ENCODE measurements at places on chromosomes 11 and 22.
A peak's percentile ranks its signal among the peaks of the same experiment; 100 is the strongest.

GRCh38 chr11:43234881-43235280, 76.9 kb upstream of the API5 start:
- DNase-seq = no peak

GRCh38 chr11:24386546-24387397, 110.1 kb upstream of the LUZP2 start:
- no peak for DNase-seq

- DNase-seq = no peak
Measured at GRCh38 chr11:119207415-119207960, 1.3 kb downstream of the CBL start.

DNA sequence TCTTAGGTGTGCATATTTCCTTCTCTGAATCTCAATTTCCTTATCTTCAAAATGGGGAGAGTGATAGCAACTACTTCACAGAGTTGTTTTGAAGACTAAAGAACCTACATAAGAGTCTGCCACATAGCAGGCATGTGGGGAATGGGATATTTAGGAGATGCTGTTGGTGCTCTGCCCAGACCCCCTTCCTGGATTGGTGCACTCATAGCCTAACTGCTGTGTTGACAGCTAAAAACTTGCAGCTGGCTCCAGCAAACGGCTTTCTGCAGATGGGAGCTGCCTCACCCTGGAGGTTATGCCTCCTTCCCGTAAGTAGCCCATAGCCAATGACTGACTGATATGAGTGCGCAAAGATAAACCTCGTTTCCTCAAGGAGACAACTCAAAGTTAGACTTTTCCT, 106.1 kb downstream of the CD44 start:
- no peak for DNase-seq

DNA sequence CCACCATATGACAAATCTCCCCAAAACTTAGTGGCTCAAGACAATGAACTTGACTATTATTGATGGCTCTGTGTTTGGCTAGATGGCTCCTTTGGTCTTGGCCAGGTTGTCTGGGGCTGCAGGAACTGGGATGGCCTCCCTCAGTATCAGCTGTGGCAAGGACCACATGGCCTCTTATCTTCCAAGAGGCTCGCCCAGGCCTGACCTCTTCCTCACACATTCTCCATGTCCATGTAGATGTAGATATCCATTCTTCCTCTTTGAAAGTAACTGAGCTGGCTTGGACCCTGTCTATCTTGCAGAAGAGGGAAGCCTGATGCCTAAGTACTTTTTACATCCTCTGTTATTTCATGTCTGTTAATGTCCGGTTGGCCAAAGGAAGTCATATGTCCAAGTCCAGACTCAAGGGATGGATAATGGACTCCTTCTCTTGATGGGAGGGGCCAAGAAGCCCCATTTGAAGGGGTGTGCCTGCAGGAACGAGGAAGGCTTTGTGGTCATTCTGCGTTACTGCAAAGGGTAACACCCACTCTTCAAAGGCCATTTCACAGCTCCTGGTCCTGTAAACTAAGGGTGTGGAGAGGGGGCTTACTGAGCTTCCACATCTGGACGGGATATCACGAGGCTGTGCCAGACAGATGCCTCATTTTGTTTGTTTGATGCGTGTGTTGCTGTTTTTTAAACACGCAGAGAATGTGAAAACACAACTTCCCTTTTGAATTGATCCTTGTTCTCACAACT, 87.1 kb downstream of the GRIK4 start:
- DNase-seq = no peak

- no peak for DNase-seq
Measured at GRCh38 chr11:109150581-109150980, 271.4 kb upstream of the C11orf87 start.

GRCh38 chr11:67525275-67525976, 2.2 kb upstream of the CABP2 start:
- DNase-seq = no peak

GRCh38 chr22:17009640-17010291, 1.7 kb upstream of the GAB4 start:
- DNase-seq = no peak

DNA sequence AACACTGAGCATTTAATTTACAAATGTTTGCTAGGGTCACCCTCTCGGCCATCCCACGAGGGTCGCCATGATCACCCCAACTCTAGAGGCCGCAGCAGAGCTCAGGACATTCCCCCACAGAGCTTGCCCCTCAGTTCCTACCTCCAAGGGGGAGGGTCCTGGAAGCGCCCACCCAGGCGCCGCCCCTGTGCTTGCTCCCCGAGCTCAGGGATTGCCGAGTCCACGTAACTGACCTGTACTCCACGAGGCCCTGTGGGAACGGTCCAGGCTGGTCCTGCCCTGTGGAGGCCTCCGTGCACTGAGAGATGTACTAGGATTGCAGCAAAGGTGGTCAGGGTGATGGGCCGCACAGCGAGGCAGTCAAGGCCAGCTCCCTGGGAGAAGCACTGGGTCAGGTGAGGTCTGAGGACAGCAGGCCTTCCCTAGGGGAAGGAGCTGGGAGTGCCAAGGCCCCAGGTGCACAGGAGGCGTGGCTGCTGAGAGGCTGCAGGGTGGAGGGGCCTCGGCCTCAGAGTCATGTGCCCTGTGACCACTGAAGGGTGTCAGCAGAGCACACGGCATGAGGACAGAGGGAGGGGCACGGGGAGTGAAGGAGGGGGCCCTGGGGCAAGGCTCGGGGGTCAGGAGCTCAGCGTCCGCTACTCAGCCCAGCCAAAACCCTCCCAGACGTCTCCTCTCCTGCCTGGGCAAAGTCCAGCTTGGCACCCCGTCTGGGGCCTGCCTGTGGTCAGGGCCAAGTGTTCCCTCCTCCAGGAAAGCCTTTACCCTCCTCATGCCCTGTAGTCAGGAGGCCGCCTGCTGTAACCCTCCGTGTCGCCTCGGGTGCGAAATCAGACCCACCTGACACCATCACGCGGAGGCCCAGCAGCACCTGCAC, 2.4 kb upstream of the MIOX start:
- no peak for DNase-seq

GRCh38 chr11:7522546-7522945, 8.7 kb downstream of the PPFIBP2 start:
- no peak for DNase-seq

DNA sequence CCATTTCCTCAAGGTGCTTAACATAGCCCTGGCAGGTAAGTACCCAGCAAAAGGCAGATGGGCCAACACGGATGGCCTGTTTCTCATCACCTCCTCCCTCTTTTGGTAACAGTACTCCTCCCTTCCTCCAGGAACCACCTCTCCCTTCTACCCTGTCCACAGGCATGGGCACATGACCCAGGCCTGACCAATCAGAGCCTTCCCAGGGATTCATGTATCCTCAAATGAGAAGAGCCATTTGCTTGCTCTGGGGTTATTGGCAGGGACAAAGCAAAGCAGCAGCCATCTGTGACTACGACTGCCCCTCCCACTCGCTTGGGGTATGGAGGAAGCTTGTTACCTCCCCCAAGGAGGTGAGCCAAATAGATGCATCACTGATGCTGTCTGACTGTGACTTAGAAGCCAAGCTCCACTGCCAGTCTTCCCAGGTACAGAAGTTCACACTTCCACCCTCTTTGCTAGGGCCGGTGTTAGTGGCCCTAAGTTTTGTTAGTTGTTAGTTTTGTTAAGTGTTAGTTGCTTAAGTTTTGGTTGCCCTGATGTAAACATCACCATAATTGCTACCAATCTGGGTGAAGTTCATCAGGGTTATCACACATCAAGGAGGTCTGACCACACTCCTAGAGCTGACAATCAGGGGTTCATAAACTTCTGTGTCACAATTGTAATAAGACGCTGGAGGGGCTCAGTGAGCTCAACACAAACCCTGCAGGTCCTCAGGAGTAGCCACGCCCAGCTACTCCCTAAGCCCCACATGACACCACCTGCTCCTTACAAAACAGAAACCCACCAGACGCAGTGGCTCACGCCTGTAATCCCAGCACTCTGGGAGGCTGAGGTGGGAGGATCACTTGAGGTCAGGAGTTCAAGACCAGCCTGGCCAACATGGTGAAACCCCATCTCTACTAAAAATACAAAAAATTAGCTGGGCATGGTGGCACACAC, 57.3 kb downstream of the ARFGAP3 start:
- no peak for DNase-seq

- DNase-seq = no peak
Measured at GRCh38 chr11:62061356-62062222, 62.2 kb upstream of the INCENP start.

- DNase-seq = no peak
Measured at GRCh38 chr11:99918761-99919160, 768.3 kb upstream of the ARHGAP42 start.

GRCh38 chr11:67409261-67409666, 5.4 kb downstream of the TBC1D10C start:
- peak; percentile 65 for DNase-seq

- DNase-seq = no peak
Measured at GRCh38 chr22:45584621-45585436, 82.1 kb downstream of the FBLN1 start.

- no peak for DNase-seq
Measured at GRCh38 chr22:45552017-45552411, 49.3 kb downstream of the FBLN1 start.

DNA sequence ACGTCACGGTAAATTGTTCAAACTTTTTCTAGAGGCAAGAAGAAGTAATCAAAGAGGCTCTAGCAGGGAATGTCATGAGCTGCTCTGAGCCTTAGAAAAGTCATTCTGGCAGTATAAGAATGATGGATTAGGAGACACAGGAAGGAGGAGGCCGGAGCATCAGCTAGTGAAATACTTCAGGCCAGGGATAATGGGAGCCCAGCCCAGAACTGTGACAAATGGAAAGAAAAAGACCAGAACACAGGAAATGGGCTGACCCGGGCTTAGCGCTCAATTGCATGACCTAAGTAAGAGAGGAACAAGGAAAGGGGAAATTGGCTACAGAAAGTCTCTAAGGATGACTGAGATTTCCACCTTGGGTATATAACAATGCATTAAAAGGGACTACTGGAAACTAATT, 108.6 kb downstream of the LARGE1 start:
- no peak for DNase-seq

- DNase-seq = no peak
Measured at GRCh38 chr11:80593648-80594374, 1153.0 kb upstream of the TENM4 start.

- DNase-seq = no peak
Measured at GRCh38 chr11:60798631-60799030, 13.5 kb downstream of the MS4A10 start.

- DNase-seq = no peak
Measured at GRCh38 chr11:9820260-9820659, 156.4 kb downstream of the SWAP70 start.

DNA sequence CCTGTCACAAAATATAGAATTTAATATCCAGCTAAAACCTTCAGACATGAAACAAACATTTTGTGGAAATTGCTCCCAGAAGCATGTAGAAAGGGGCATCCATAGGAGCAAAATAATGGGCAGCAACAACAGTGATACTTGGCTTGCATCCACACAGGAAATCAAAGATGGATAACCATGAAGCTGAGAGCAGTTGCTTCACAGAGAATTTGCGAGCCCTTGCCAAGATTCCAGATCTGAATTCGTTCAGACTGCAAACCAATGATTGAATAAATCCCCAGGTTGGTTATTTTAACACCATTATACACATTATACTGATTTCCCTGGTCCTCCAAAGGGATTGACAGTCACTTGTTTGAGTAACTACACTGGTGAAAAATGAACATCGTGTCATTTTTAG, 15.6 kb upstream of the OR51L1 start:
- no peak for DNase-seq

DNA sequence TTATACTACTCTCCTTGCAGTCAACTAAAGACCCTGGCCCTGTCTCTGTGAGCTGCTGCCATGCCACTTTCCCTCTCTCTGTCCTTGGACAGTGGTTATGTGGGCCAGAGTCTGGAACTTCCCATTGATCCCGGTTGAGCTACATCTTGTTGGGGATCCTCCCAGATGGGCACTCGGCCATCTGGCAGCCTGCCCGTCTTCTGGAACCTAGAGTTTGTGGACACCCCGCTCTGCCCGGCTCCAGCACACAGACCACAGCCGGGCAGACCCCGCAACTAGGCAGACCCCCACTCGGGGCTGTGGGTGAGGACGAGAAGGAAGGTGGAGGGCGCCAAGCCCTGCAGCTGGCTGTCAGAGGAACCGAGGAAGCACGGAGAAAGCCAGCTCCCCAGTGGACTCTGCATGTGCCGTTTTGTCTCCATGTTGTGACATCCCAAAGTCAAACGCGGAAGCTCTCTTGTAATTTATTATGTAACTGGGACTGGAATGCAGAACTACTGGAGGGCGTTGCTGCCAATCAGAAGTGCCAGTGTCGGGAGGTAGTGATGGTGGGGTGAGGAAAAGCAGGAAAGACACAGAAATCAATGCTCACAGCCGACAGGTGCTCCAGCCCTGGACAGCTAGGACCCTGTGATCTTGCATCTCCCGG, 207.7 kb downstream of the CEP164 start:
- no peak for DNase-seq

DNA sequence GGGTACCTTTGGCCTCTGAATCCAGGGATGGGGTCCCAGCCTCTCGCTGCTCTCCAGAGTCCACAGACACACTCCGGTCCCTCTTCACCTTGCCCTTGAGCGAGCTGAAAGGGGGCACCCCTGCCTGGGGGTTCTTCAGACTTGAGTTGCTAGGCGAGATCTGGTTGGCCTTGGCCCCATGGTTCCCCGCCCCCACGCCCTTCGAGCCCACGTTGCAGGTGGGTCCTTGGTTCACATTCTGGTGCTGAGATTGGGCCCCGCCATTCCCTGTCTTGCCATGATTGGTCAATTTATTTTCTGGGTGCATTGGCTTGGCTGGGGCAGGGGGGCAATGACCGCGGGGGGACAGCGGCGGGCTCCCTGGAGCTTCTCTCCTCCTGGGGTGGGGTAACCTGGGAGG, 17.5 kb downstream of the BCL9L start:
- DNase-seq = no peak

- DNase-seq = no peak
Measured at GRCh38 chr11:77195071-77195755, 67.2 kb downstream of the MYO7A start.

GRCh38 chr11:101444851-101445250, 139.0 kb downstream of the TRPC6 start:
- no peak for DNase-seq

- DNase-seq = no peak
Measured at GRCh38 chr11:790721-791564, 1.1 kb upstream of the CEND1 start.

DNA sequence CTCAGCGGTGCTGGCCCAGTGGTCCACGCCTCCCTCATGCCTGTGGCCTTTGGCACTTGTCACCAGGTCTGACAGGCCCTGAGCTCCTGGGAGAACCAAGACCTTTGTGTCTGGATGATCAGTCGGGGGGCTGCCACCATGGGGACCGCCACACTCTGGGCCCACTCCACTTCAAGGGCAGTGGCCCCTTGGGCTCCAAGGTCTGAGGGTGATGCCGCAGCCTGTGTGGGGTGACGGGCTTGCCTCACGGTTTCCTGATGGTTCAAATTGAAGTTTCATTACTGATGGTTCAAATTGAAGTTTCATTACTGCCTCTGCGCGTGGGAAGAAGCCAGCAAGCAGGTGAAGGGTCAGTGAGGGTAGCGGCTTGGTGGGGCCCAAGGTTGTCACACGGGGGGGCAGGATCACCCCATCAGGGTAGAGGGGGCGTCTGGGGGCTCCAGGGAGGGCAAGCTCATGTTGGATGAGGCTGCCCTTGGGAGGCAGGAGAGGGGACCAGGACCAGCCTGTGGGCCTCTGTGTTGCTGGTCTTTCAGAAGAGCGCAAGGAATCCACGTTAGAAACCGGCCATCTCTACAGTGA, 27.5 kb downstream of the TRMU start:
- DNase-seq = no peak

GRCh38 chr22:25232301-25232700, 12.9 kb downstream of the CRYBB2 start:
- DNase-seq = no peak
